PC-9 (cell line): ENCODE measurements at places on chromosomes 11 and 22. TPM values are rescaled to one million over a fixed set of nuclear protein-coding genes. Genes with fewer than 3 reads are reported as not detected.

OR52E4 gene
- total RNA-seq = not detected in 2 replicates

PEX16 gene
- total RNA-seq = 35.8 and 48.6 TPM in 2 replicates

JRKL gene
- 12.4 and 13.5 TPM in 2 replicates for total RNA-seq

MAP6 gene
- total RNA-seq = 0.45 TPM in 1 of 2 replicates, not detected in the other

DNA sequence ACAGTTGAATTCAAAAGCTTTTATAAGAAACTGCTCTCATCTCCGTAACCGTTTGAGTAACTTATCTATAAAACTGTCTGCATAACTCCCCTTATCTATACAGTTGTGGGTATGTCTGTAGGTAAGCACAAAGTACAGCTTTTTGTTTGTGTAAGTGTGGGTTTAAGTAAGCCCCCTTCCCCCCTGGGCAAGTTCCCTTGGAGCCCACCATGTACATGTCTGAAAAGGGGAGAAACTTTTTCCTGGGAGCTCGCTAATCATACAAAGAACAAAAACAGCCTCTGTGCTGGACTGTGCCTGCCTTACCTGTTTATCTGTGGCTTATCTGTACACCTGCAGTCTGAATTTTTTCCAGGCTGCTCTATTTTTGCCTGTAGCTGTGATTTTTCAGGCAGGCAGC, 36.3 kb upstream of the TMEM45B start:
- H3K4me1 ChIP-seq = no peaks in the 10 kb centered on the region
- no peaks in the 10 kb centered on the region for H3K27me3 ChIP-seq
- no peak overlapping the region for H3K4me3 ChIP-seq
- H3K27ac ChIP-seq = no peak overlapping the region
- no peak for DNase-seq

DNA sequence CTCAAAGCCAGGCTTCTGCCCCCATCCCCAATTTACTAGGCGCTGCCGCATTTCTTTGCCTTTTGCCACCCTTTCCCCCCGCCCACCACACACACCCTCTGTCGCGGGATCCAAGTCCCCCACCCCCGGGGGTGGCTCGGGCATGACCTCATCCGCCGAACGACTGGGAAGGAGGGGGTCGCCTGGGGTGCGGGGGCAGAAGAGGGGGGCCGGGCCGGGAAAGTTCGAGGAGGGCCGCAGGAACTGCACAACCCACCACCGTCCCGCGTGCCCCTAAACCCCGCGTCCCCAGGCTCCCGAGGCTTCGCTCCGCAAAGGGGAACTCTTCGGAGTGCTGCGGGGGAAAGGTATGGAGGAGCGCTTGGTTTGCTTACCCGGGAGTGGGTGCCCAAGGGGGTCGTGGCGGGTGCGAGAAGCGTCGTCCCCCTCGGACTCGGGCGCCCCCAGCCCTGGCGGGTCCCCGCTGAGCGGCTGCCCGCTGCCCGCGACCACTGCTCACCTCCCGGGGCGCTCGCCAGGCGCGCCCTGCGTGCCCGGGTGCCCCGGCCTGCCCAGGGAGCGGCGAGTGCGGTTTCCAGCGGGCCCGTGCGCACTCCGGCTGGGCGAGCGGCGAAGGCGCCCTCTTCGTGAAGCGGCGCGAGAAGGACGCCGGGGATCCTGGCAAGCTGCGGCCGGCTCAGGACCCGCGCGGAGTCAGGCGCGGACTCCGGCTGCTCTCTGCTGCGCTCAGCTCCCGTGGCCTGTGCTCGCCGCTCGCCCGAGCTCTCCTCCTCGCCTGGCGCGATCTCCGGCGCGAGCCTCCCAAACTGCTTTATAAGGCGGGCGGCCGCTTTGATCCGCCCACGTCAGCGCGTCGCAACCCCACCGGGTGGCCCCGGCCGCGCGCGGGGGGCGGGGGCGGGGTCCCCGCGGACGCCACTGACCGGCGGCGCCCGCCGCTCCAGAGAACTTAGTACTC, 4.0 kb upstream of the WNT11 start:
- H3K4me3 ChIP-seq = peak overlapping the region; percentile 73; the same call in 1 of the 2 replicates
- peaks cover 24% of the 10 kb centered on the region for H3K4me1 ChIP-seq
- H3K27me3 ChIP-seq = peaks cover 14% of the 10 kb centered on the region
- peak; percentile 45 for DNase-seq
- H3K27ac ChIP-seq = no peak overlapping the region

- no peaks in the 10 kb centered on the region for H3K36me3 ChIP-seq
- DNase-seq = no peak
- H3K27ac ChIP-seq = no peak overlapping the region
- H3K27me3 ChIP-seq = no peaks in the 10 kb centered on the region
Observed at GRCh38 chr22:42655693-42656092, 6.5 kb upstream of the CYB5R3 start.
